ENCODE measurements at places on chromosomes 3 and 15.

DNA sequence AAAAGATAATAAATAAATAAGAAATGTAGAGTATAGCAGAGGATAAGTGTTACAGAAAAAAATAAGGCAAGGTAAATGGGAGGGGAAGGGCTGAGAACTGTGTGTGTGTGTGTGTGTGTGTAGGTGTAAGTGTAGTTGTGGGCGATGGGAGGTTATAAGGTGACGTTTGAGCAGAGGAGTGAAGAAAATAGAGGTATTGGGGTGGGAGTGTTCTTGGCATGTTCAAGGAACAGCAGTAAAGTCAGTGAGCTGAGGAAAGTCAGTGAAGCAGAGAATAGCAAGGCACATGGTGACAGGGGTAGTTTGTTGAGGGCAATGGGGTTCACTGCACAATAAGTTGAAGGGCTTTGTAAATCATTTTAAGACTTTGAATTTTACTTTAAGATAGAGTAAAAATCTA is 30.9 kb upstream of the ZNF148 start:
- no peak for DNase-seq

- peak; percentile 31 for DNase-seq
Observed at GRCh38 chr3:138114431-138114918, 933 bp downstream of the DZIP1L start.

- no peak for DNase-seq
Observed at GRCh38 chr3:141086188-141086587, 35.0 kb downstream of the SPSB4 start.

GRCh38 chr3:32405155-32405554 is 13.5 kb downstream of the CMTM7 start:
- DNase-seq = no peak

GRCh38 chr3:31421314-31422048 is 111.2 kb upstream of the STT3B start:
- DNase-seq = no peak

DNA sequence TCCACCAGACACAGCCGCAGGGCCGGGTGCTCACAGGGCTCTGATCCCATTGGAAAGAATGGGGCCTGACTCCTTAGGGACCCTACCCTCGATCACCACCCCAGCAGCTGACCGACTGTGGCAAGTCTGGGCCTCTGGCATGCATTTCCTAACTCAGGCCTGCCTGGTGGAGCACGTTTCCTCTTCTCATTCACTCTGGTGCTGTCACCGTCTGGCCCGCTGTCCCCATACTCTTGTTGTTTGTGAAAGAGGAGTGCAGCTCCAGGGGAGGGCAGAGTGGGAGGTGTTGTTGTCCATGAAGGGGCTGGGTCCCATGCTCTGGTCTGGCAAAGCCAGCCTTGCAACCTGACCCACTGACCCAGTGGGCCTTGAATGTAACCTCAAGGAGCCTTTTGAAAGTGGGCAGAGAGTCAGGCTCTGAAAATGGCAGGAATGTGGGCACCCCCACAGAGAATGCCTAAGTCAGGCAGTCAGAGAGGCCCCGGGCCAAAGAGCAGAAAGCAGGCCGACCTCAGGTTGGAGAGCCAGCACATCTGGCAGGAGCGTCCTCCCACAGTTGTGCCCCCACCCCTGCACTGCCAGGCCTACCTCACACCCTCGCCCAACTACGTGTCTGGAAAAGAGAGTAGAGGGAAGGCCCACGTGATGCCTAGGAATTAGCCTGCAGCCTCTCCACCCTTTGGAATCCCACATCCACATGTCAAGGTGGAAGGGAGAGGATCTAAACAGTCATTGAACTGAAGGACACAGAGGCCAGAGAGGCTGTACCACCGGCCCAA is 10.9 kb downstream of the SEMA7A start:
- no peak for DNase-seq

DNA sequence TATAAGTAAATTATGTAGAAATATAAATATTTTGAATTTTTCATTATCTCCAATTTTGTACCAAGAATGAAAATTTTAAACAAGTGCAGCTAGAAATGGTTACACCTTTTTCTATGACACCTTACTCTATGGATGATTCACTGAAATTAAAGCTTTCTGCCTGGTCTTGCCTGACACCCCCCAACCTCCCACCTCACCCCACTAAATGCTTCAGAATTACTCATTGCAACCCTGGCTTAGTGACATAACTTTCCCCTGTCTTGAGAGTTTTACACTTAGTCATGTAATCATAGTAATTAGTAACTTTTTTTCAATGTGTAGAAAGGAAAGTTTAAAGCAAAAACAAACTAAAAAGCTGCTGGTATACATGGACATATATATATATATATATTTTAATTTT is 42.0 kb upstream of the MEIS2 start:
- no peak for DNase-seq

- no peak for DNase-seq
Observed at GRCh38 chr3:125134952-125135351, 77.6 kb downstream of the SLC12A8 start.

- no peak for DNase-seq
Observed at GRCh38 chr3:109325109-109325508, 8.8 kb upstream of the DPPA2 start.

DNA sequence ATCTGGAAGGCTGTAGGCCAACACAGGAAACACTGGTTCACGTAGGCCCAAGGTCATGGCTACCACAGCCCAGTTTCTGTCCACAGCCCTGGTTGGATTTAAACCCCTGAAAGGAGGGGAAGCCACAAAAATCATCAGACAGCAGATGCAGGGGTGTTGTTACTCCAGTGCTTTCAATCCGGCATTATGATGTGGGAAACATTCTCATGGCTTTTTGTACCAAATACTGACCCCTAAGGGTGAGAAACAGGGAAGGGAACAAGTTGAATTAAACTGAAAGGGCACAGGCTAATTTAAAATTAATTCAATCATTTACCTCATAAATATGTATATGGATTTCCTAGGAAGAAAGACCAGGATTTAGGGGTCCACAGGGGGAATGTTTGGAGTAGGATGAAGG is 375.6 kb downstream of the CTNNB1 start:
- DNase-seq = no peak

All from muscle of arm (tissue), 14 donors.